ENCODE measurements at places on chromosomes 1 and 21.

DNA sequence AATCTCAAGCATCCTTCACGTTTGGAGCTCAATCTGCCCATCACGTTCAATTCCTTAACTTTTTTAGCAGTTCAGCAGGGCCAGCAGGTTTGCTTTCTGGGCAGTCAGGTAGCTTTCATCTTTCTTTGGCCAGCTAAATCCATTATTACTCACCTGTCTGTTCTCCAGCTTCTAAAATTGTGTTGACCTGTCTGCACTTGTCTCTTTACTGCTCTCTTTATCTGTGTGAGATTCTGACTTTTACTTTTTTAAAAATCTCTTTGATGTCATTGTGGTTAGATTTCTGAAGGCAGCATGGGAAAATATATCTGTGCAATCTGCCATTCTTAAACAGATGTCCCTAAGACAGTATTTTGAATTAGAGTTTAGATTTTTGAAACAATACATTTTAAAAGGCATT is 24.9 kb upstream of the CYYR1 start:
- DNase-seq = no peak

DNA sequence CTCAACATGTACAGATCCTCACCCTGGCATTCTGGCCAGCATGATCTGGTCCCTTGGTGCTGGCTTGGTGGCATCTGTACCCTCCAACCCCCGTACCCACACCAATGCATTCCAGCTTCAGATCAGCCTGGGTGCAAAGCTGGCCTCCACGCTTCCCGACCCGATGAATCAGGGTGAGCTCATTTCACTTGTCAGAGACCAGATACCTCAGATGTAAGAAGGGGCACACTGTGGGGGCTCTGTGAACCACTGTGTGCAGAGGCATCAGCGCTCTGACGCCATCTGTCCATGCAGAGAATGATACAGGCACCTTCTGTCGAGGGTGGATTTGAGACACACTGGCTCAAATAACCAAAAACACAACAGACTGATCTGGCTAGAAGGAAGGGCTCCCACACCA is 76.6 kb downstream of the DMRTB1 start:
- DNase-seq = no peak

- no peak for DNase-seq
These were observed 2.9 kb downstream of the FAM177B start for GRCh38 chr1:222739929-222740328.

- DNase-seq = peak; percentile 22
These were observed 57.9 kb downstream of the FMN2 start for GRCh38 chr1:240149484-240150094.

DNA sequence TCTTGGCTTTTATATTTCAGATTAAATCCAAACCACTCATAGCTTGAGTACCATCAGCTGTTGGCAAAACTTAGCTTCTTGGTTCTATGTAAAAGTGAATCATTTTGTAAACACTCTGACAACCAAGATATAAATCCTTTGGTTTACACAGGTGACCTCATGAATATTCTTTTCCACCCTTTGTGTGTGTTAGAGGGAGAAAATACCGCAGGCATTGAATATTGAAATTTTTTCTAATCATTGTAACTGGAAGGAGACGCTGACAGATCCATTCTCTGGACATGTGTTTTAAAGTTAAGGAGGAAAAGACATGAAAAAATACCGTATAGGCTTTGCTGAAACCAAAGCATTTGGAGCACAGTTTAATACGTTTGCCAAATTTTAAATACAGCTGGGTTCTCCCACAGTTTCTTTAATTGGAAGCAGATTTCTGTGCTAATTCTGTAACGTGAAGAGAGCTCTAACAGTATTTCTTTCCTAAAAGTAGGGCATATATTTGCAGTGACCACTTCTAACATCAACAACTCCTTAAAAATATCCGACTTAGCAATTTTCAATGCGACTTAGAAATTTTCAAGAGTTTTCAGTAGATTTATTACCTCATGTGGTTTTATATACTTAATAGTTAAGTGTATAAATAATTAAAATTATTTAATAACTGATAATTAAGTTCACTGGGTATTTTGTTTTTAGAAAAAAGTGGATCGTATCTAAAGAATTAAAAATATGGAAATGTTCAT is 388.2 kb downstream of the USP25 start:
- DNase-seq = peak; percentile 56

- no peak for DNase-seq
These were observed 8.3 kb downstream of the SUSD4 start for GRCh38 chr1:223355699-223356098.

DNA sequence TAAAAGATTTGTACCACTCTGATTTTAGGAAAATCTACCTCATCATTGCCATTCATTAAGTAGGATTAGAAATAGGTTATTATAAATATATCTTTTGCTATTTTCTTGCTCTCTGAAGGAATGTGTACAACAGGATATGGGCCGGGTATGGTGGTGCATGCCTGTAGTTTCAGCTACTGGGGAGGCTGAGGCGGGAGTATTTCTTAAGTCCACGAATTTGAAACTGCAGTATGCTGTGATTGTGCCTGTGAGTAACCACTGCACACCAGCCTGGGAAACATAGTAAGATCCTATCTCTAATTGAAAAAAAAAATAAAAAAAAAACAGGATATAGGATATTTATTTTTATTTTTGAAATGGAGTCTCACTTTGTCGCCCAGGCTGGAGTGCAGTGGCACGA is 50.0 kb downstream of the CLIC4 start:
- DNase-seq = no peak

- no peak for DNase-seq
These were observed 42.3 kb upstream of the CCDC190 start for GRCh38 chr1:162903246-162903645.

DNA sequence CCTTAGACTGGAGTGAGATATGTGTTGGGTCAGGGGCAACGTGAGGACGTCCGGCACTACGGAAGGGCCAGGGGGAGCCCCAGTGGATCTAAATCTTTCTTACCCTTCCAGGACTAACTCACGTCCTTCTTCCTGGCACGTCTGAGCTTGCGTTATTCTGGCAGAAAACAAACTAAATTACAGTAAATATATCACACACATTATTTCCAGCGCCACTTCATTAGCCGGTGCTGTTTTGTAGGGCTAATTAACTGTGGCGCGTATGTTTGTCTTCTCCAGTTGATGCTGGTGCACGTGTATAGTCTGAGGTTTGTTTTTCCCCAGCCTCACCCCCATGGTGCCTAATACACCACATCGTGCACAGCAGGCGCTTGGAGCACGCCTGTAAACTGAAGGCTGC is 59.2 kb downstream of the TLR5 start:
- no peak for DNase-seq

DNA sequence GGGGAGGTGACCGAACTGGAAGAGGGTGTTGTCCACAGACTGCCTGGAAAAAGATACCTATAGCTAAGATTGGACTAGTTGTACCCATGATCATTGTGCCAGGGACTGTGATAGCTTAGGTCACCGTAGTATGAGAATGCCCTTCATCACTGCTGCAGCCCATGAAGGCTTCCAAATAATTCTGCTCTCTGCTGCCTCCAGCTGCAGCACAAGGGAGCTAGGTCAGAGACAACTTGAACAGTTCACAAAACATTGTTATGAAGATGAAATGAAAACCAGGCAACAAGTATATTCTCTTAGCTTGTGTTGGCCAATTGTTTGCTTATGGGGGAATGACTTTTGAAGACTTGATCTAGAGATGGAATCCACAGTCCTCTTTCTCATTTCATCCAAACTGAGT is 246.7 kb downstream of the MRPL39 start:
- DNase-seq = no peak

- DNase-seq = no peak
These were observed 87.0 kb downstream of the EIF4G3 start for GRCh38 chr1:21089731-21090130.

DNA sequence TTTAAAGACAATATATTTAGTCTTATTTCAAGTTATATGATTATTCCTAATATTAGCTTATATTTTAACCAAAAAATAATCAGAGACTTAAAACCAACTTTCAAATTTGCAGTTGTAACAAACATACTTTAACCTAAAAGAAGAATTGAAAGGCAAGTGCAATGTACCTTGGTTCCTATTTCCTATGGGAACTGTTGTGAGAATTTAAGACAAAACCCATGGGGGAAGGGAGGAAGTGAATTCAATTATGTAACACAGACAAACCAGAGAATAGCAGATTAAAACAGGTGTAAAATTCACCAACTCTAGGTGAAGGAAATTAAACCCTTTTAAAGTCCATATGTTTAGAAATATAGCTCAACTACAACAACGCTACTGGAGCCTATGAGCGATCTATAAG is 22.6 kb upstream of the CR2 start:
- DNase-seq = no peak

GRCh38 chr1:233328142-233328921 is 808 bp downstream of the MAP3K21 start:
- peak; percentile 36 for DNase-seq

GRCh38 chr1:72023063-72023930 is 259.0 kb downstream of the NEGR1 start:
- no peak for DNase-seq

- DNase-seq = no peak
These were observed 55.6 kb downstream of the TAS1R2 start for GRCh38 chr1:18803851-18804250.

- peak; percentile 13 for DNase-seq
These were observed 10.9 kb upstream of the LRRC3 start for GRCh38 chr21:44444286-44444931.

DNA sequence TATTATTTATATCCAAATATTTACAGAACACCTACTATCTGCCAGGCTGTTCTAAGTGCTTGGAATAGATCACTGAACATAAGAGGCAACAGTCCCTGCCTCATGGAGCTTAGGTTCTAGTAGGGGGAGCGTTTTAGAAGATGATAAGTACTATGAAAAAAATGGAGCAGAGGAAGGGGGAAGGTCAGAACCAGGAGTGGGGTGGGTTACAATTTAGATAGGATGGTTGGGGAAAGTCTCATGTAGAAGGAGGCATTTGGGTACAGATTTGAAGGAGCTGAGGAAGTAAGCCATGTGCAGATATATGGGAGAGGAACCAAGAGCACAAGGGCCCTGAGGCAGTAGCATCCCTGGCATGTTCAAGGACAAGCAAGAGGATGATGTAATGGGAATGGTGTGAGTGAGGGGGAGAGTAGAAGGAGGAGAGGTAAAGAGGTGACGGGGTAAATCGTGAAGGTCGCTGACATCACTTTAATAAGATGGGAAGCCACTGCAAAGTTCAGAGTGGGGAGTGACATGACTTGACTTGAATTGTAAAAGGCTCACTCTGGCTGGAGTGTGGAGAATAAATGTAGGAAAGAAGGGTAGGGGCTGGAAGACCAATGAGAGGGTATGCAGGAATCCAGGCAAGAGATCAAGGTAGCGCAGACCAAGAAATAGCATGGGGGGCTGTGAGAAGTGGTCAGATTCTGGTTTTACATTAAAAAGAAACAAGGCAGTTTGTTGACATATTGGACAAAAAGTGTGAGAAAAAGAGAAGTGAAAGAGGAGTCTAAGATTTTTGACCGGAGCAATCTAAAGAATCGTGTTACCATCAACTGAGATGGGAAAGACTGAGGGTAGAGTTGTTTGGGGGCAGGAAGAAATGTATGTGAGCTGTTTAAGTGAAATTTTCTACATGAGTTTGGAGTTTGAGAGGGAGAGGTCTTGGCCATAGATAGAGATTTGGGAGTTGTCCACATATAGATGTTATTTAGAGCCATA is 92.6 kb downstream of the LPAR3 start:
- no peak for DNase-seq

DNA sequence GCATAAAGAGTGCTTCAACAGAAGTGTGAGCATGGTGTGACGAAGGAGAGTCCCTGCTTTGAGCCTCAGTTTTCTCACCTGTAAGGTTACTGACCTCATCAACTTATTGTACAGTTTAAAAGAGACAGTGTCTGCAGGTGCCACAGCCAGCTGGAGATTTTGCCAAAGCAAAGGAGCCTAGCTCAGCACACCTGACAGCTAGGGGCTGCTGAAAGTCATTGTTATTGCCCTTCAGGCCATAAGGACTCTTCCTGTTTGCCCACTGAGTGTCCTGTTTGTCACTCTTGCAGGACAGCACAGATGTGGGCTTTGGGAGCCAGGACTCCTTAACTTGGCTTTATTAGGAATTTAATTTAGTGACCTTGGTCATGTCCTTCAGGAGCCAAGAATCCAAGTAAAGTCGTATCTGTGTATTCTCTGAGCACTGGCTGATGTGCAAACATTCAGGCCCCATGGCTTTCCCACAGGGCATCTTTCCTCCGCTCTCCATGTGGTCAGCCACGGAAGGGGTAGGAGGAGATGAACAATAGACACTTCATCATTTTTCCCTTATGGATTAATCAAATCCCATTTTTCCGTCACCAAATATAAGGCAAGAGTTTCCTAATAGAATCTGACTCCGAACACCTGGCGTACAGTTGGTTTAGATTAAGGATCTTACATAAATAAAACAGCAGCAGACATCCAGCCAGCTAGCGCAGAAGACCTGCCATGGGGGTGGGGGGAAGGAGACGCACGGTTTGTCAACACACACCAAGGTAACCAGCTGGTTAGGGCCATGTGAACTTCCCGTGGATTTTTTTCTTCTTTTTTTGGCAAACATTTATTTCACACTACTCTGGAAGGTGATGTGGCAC is 43.1 kb upstream of the KANK4 start:
- DNase-seq = no peak

DNA sequence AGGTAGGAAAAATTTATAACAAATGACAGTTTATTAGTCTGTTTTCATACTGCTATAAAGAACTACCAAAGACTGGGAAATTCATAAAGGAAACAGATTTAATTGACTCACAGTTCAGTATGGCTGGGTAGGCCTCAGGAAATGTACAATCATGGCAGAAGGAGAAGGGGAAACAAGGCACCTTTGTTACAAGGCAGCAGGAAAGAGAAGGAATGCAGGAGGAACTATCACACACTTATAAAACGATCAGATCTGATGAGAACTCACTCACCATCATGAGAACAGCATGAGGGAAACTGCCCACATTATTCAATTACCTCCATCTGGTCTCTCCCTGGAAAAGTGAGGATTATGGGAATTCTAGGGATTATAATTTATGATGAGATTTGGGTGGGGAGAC is 61.3 kb downstream of the ASB17 start:
- DNase-seq = no peak

- no peak for DNase-seq
These were observed 209.3 kb upstream of the C1orf105 start for GRCh38 chr1:172211221-172211620.

DNA sequence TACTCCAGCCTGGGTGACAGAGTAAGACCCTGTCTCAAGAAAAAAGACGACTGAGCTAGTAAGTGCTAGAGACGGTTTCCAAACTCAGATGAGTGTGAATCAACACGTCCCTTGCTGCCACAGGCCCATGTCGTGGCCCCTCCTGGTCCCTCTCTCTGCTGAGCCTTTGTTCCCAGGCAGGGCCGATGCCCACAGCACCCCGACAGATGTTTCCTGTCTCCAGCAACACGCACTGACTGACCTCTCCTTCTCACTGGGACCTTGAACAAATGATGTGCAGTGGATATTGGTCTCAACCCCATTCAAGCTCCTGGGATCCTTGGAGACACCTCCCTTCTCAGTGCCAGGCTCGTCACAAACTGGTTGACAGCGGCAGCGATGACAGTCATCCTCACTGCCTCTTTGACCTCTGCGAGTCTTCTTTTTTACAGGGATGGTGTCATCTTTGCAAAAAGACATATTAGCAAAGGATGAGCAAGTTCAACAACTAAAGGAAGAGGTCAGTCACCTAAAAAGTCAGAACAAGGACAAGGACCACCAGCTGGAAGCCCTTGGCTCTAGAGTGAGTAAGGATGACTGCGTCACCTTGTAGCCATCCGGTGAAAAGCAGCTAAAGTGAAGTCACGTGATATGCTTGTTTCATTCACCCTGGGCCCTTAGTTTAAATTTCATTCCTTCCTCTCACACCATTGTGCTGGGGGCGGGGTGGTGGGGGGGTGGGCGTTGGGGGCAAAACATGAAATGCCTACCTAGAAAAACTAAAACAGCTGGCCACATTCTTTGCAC is 65.8 kb downstream of the FHAD1 start:
- no peak for DNase-seq

Data from A549 (cell line).